ENCODE measurements at places on chromosomes 4 and X.

DNA sequence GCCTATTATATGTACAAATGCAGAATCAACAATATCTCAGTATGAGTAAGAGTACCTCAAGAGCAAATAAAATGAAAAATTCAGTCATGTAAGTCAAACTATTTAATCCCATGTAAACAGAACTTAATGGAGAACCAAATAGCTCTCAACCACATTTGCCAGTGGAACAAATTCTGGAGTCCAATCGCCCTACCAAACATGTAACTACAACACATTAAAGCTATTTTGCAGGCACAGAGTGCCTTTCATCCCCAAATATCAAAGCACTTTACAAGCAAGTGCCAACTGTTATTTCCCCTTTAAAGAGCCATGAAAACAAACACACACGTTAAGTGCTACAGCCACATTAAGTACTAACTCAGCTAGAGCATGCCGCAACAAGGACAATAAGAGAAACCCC is 51.3 kb downstream of the PCDH19 start:
- DNase-seq: no peak

- DNase-seq: peak; percentile 47
Observed at GRCh38 chrX:1462596-1463251, 10.0 kb upstream of the ASMTL start.

DNA sequence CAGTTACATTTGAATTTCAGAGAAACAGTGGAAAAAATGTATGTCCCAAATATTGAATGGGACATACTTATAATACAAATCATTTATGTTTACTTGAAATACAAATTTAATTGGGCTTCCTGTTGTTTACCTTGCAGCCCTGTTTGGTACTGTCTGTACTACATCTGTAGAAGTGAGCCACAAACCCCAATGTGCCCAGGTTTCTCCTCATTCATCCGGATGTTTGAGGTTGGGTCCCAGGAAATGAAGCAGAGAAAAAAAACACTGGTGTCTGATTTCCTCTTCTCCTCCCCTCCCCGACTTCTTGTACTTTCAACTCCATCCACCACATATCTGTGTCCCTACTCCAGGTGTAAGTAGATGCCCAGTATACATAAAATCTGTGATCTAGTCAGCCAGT is 27.1 kb upstream of the SCRG1 start:
- DNase-seq: no peak

DNA sequence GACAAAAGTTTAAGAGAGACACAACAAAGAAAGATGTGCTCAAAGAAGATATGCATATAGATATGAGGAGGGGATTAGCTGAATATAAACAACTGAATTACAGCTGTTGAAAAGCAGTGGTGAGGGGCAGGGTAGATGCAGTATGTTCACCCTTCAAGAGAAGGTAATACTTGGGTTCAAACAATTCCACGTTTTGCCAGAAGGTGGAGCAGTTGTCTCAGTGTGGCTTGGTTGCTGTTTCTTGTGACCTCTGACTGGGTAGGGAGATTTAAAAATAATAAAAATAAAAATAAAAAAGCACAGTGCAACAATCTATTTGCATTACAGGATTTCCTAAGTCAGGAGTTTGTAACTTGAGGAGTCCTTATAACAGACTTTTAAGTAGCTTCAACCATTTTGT is 23.3 kb downstream of the PHOX2B start:
- DNase-seq: no peak

DNA sequence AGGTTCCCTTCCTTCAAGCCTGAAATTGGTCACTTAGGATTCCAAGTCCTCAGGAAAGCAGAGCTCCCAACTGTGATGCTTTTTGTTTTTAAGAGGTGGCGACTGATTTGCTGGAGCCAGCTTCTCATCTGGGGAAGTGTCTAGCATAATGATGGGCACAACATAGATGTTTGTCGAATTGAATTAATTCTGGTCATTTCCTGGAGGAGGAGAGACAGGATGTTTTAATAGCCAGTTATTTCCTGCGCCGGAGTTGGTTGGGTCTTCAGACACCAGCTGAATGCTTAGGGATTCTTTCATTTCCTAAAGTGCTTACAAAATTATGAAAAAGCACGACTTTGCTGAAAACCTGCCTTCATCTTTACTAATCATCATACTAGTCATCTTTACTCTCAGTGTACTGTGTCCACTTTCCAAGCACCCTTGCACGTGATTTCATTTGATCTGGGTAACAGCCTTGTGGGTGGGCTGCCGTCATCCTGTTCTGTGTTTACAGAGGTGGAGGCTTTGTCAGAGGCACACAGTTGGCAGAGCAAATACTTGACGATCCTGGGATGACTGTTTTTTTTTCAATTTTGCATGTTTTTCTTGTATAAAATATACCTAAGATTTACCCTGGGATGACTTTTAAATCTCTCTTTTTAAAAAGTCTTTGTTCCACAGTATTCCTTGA is 49.5 kb downstream of the RGS12 start:
- no peak for DNase-seq

DNA sequence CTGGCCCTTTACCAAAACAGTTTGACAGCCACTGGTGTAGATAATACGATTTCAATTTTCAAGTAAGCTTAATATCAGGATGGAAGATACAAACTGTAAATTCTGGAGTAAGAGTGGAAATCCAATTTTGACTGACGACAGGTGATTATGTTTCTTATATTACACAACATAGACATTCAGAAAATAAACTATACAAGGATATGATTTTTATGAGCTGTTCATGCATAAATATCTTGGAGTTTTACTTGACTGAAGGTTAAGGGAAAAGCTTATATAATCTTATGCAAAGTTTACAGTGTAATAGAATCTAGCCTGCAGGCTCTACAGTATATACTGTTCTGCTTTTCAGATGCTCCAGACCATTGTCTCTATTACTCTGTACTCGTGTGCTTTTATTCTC is 1672.3 kb downstream of the ARAP2 start:
- no peak for DNase-seq

- no peak for DNase-seq
Observed at GRCh38 chr4:95674521-95674981, 125.8 kb upstream of the UNC5C start.

DNA sequence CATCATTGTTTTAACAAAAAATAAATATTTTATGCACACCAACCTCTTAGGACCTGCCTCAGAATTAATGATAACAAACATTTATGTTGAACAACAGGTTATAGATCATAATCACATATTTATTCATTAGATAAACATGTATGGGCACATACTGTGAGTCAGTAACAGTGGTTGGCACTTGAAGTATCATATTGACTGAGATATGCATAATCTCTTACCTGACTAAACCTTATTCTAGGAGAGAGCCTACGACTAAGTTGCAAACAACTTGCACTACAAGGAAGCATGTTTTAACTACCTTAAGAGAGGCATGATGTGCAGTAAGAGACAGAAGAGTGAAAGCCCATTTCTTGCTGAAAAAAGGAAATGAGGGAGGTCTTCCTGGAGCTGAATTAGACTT is 6.5 kb upstream of the DACH2 start:
- DNase-seq: no peak

DNA sequence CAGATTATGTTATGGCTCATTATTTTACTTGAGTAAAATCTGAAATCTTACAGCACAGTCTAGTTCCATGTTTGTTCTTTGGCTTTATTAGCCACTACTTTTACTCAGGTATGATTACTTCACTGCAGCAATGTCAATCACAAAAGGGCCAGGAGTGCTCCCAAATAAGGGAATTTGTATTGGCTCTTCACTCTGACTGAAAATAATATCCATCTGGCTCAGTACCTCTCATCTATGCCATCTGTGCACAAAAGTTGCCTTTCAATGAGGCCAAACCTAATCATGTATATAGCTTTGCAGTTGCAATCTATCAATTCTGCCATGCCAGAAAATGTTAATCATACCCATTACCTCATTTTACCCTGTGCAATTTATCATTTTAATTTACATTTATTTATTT is 161.1 kb downstream of the TECRL start:
- DNase-seq: no peak

DNA sequence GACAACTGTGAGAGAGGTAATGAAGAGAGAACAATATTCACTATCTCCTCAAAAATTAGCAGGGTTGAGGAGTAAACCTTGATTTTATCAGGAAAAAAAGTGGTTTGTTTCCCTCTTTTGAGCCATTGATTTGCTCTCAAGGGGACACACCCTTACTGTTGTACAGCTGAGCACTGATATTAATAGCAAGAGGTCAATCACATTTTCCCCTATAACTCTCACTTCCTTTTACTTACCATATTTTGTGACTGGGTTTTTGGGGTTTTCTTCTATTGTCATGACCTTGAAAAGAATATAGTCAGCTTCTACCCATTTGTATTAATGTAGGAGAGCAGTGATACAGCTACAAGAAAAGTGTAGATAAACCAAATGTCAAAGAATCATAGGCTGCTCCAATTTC is 70.2 kb upstream of the LONRF3 start:
- DNase-seq: no peak

DNA sequence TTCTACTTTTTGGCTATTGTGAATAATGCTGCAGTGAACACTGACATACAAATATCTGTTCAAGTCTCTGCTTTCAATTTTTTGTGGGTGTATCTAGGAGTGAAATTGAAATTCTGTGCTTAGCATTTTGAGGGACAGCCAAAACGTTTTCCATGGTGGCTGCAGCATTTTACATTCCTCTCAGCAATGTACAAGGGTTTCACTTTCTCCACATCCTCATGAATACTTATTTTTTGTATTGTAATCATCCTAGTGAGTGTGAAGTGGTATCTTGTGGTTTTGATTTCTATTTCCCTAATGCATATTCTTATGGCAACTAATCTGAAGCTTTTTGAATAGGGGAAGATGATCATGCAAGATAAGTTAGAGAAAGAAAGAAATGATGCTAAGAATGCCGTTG is 40.3 kb downstream of the HSPA4L start:
- no peak for DNase-seq

DNA sequence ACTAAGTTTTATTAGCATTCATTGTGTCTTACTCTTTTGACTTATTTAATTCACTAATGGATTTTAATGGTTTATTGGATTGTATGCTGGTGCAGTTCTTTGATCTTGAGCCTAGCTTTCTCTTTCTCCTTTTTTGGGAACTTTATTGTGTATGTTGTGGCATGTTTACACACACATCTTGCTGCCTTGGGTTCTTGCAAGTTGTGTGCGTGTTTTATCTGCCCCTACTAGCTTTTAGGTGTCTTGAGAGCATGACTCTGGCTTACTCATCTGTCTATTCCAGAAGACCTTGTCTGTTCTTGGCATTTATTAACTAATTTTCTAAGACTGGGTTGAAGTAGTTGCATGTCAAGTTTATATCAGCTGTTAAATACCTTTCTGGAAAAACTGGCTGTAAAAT is 2.7 kb downstream of the TMEM165 start:
- DNase-seq: no peak

DNA sequence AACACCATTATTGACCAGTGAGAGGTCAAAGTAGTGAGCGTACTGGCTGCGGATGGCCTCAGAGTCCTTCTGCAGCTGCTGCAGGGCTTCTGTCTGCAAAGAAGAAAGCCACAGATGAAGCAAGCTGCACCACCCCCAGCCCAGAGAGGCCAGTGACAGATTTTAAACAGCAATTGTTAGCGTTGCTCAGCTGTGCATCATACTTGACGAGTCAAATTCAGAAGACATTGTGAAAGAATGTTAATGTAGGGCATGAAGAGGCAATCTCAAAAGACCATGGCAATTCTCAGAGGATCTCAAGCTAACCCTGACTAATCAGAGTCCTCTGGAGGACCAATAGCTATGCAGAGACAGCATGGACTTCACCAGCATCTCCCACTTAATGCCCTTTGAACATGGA is 16.6 kb downstream of the DKC1 start:
- no peak for DNase-seq

All from stimulated activated CD8-positive, alpha-beta memory T cell treated with anti-CD3 and anti-CD28 coated beads, Interleukin-2, amount 100 ng/mL, for 1 hour (primary cell).